OCI-M1 (cell line): ENCODE measurements at places on chromosomes 1 and 21.

DNA sequence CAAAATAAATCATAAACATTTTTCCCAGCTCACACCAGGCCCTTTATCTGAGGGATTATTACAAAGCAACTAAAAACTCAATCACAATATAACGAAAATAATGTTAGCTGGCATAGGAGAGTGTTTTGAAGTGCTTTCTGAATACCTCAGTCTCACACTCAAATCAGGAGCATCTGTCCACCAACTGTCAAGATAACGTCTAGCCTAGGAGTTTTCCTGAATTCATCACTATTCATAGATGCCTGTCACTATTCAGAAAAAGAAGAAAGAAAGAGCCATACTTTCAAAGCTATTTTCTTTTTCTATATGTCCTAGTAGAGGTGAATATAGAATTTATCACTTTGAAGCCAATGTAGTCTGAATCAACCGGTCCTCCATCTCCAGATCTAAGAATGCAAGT lies 127.0 kb downstream of the AKT3 start:
- no peak for DNase-seq

- peak; percentile 13 for DNase-seq
Measured at GRCh38 chr1:108082738-108083562, 117.2 kb downstream of the SLC25A24 start.

GRCh38 chr1:226123591-226124471 lies 61.3 kb downstream of the H3-3A start:
- DNase-seq = no peak

DNA sequence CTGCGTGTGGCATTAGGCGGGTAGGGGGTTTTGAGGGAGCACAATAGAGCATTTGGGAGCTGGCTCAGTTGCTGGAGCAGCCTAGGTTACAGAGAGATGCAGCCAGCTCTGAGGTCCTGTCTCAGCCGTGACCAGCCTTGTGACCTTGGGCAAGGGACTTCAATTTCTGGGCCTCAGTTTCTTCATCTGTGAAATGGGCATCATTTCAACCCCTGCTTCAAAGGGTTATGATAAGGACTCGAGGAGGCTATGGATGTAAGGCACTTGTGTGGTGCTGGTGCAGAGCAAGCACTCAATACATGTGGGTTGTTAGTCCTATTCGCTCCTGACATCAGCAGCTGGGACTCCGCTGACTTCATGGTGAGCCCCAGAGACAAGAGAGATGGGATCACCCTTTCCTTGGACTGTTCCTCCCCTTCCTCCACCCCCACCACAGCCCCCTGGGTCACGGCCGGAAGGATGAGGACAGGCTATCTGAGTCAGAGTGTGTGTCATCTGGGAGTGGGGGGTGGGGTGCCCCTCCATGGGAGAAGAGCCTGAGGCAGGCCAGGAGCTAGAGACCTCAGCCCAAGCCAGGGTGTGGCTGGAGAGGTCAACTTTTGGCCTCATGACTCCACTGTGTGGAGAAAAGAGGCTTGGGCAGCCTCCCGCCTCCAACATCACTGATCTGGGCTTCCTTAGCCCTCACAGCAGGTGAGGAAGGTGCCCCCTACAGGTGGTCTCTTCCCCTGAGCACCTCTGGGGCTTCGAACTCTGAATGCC lies 71.4 kb upstream of the ZBTB40 start:
- no peak for DNase-seq

- DNase-seq = no peak
Measured at GRCh38 chr1:67716800-67717199, 31.8 kb downstream of the GADD45A start.

DNA sequence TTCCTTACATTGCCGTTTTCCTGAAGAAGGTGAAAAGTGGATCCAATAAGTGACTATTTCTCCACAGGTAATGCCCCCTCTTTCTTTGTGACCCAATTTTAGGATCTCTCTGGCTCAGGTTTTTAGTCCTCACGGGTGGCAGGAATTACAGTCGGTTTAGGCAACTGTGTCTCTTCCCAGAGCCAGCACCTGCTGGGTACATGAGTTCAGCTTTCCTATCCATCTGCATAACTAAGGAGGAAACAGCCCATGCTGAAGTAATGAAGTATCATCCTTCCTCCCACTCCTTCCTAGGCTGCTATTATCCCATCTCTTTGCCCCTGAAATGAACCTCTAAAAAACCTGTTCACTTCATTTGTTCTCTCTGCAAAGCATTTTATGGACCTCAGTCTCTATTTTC lies 544.6 kb downstream of the NEGR1 start:
- DNase-seq = no peak

GRCh38 chr1:218573925-218574324 lies 228.8 kb downstream of the TGFB2 start:
- no peak for DNase-seq

- DNase-seq = no peak
Measured at GRCh38 chr1:181541947-181542346, 58.6 kb downstream of the CACNA1E start.

DNA sequence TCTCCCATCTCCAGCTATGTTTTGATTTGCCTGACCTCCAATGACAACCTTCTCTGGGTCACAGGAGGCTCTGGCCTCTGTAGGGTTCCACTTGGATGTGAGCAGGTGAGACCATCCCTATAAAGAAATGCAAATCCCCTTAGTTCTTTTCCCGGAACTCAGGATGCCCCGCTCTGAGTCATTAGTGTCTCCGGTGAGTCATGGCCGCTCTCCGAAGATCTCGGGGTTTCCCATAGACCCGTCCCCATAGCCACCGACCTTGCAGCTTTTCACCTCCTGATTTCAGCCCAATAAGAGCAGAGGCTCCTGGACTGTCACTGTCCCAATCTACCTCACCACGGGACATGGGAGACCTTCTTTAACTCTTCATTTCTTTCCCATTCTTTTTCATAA lies 98.2 kb downstream of the PGBD5 start:
- no peak for DNase-seq

DNA sequence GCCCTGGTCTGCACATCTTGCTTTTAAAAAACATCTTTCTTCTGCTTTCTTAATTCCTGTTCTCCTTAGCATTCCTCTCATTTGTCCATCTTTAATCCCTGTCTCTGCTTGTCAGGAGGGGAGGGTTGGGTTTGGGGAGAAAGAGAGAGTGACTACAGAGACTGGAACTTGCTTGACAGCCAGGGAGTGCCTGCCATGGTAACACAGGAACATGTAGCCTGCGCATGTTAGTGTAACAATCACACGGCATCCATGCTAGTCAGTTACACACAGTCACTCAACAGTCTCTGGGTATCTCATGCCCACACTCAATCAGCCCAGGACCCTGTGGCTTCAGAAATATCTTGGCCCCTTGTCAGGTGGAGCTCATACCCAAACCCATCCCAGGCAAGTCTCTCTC lies 818 bp upstream of the TFAP2E start:
- DNase-seq = no peak

DNA sequence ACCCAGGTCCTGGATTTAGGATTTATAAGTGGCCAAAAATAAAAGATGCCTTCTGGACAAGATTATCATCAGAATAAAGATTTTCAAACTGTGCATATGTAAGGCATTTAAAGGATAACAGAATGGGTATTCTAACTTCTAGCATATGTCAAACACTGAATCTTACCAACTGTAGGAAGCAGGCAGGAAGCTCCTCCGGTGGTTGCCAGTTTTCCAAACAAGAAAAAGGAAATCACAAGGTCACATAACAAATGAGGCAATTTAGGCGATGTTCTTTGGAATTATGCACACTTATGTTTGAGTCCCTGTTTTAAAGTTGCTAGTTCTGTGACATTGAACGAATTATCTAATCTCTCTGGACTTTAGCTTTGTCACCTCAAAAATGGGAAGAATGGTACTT lies 48.9 kb downstream of the ATP6V1G3 start:
- no peak for DNase-seq

GRCh38 chr1:79825551-79825950 lies 819.0 kb upstream of the ADGRL4 start:
- DNase-seq = peak; percentile 60

DNA sequence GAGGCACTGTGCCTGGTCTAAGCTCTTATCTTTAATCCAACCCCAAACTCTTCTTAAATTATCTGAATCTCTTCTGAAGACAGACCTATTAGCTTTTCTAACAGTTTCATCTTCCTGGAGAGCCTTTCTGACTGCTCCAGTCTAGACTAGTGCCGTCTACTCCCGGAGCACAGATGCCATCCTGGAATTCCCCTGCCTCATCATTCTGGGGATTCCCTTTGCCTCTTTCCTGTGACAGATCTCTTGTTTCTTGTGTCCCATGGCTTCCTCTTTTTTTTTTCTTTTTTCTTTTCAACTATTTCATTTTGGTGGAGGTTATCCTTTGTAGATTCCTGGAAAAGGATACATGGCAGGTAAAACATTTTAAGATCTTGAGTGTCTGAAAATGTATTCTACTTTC lies 11.7 kb downstream of the SEMA4A start:
- DNase-seq = no peak

DNA sequence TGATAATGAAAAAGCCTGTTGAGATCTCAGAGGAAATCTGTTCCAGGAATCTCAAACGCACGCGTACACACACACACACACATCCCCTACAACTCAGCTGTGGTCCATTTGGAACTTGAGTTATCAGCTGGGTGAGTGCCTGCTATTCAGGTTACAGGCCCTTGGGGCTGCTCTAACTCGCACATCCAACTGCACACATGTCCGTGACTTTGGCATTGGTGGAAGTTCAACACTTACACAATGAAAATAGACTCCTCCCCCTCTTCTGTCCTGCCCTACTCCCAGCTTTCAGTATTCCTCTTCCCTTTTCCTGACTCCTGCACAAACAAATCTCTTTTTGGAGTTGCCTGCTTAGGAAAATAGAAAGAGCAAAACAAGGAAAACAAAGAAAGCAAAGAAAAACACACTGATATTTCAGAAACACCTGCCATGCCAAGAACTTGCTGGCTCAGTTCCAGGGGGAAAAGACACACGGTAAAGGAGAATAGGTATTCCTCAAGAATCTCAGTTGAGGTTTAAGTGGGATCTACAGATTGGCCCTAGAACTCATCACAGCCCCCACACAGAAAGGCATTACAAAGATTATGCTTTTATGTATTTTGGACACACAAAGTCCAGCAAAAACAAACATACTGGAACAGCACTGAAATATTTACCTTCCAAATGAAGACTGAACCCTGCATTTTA lies 140.9 kb downstream of the TGFBR3 start:
- no peak for DNase-seq

DNA sequence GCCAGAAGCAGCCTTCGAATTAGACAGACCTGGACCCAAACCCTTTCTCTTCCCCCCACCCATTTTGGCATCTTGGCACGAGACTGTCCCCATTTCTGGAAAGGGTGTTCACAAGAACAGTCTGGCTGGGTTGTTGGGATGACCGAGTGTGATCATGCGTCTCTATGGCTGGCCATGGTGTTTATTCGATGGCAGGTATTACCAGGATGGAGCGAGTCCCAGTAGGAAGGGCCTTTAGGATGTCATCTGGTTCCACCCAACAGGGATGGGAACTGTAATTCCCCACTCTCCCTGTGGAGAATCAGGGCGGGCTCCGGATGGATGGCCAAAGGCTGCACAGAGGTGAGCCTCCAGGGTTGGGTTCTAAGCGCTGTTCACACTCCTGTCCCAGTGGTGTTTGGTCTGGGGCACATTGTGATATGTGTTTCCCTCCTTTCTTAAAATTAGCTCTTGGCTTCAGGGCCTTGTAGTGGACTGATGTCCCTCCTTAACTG lies 33.4 kb upstream of the ATP5PO start:
- DNase-seq = no peak

DNA sequence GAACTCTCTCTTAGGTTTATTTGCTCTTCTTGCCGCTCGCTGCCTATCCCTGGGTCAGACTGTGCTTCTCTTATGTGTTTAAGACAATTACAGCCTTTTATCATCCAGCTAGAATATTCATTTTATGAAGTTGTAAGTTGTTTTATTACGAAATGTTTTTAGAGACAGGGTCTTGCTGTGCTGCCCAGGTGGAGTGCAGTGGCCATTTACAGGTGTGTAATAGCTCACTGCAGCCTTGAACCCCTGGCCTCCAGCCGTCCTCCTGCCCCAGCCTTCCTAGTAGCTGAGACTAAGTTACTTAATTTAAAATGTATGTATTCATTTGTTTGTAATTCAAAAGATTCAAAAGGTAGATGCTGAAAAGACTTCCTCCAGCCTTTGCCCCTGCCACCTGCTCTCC lies 99.0 kb upstream of the KIF26B start:
- no peak for DNase-seq

GRCh38 chr1:244833734-244834542 lies 1.5 kb upstream of the COX20 start:
- peak; percentile 93 for DNase-seq

GRCh38 chr1:65629788-65630187 lies 162.9 kb upstream of the PDE4B start:
- DNase-seq = no peak

DNA sequence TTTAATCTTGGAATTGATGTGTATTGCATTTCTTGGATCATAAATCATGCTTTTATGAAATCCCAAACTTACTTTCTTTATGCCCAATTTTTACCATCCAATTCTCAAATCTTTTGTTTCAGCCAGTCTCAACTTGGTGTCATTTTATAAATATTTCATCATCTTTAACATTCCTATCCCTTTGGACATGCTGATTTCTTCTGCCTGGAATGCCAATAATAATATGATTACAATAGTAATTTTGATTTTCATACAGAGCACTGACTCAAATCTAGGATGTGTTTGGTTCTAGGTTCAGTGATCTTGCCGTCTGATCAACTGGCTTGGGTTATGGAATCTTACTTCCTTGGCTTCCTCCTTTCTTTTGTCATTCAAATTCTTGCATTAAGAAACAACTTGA lies 12.8 kb downstream of the RRP15 start:
- DNase-seq = peak; percentile 57

DNA sequence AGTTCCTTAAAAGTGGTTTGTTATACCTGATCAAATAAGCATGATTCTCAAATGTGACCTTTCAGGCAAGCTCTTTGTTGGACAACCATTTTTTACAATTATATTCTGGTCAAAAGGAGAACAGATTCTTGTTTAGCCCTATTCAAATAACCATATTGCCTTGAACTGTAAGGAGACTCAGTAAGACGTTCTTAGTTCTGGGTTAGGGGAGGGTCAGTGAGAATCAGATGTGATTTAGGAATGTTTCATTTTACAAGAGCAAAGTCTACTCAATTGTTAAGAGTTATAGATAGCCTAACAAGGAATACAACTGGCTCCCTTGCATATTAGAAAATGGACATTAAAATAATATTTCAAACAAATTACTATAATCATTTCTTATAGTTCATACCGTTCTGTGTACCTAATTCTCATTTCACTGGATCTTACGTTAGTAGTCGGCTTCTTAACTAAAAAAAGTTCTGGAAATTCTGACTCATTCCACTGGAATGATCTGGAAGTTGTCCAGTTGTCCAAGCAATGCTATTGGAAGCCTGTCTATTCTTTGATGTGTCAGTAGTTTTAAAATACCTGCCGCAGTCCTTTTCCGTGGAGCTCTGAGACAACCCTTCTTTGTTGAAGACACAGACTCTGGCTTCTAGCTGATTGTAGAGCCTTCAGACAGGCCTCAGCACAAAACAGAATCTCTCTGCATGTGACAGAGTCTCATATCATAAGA lies 88.8 kb downstream of the MAST2 start:
- DNase-seq = no peak

DNA sequence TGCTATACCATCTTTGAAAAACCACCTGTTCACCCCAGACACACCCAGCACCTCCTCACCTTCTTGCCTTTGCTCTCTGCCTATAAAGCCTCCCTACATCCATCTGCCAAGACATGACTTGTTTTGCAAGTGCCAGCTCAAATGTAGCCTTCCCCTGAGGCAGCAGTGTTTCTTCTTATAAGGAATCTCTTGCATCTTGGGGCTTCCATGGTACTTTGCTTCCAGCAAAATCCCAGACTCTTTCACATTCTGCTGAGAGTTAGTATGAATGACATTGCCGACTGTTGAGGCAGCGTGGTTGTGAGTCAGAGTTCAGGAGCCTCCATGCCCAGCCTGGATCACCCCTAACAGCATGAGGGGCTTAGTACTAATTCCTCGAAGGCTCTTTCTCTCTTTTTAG lies 217.4 kb upstream of the RUNX1 start:
- no peak for DNase-seq
